ENCODE measurements at places on chromosomes 5 and 9.
A peak's percentile ranks its signal among the peaks of the same experiment; 100 is the strongest.

- DNase-seq = no peak
Measured at GRCh38 chr9:117815315-117815714, 111.1 kb downstream of the TLR4 start.

GRCh38 chr5:177339107-177339638 is 12.3 kb downstream of the LMAN2 start:
- no peak for DNase-seq

DNA sequence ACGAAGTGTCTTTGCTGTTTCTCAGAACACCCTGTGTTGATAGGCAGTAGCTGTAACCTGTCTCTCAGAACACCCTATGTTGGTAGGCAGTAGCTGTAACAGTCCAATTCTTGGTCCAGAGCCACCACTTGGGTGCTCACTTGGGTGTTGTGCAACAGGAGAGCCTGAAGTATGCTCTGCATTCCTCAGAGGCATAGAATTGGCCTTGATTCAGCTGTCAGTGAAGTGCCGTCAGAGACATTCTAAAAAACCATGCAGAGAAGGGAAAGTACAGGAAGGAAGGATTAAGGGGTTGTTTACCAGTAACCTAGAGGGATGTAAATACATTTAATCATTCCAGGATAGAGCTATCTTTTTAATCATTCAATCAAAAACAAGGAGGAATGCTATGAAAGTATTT is 231.2 kb downstream of the ARRDC3 start:
- peak; percentile 73 for DNase-seq

DNA sequence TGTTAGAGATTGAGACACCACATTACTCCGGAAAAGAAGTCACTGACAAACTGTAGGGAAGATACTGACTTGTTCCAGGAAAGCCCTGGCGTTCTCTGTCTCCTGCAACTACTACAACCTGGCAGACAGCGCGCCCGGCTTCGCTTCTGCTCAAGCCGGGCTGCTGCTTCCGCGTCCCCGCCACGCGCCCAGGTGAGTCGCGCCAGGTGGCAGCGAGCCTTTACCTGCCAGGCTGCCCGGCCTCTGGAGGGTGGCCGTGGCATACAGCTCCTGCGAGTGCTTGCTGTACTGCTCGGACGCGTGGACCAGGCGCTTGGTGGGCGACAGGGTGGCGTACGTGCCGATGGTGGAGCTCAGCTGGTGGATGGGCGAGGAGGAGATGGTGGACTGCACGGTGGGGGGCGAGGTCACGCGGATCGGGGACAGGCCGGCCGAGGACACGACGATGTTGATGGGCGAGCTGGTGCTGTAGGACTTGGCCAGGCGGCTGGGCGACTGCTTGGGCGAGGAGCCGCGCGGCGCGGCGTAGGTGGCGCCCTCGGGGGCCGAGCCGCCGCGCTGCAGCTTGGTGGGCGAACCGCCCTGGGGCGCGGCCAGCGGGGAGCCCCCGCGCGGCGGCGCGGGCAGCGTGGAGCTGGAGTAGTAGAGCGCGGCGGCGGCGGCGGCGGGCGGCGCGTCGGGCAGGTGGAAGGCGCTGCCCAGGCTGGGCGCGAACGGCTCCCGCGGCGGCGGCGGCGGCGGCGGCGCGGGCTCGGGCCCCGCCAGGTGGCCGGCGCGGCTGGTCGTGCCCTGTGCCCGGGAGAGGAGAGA is 519.6 kb downstream of the CTNND2 start:
- no peak for DNase-seq

DNA sequence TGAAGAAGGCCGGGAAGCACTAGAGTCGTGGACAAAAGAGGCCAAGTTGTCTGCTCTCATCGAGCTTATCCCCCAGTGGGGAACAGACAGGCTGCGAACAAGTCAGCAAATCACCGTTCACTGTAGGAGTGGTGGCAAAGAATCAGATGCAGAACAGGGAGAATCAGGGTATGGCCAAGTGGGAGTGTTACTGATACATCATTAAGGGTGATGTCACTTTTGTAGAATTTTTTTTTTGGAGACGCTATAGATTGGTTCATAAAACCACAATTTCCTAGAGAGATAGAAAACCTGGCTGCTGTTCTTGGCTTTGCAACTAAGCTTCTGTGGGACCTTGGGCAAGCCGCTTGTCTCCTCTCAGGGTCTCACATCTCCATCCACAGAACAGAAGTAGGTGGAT is 21.3 kb downstream of the SPRY4 start:
- DNase-seq = no peak
